ENCODE measurements at places on chromosomes 6 and 20. TPM values are rescaled to one million over a fixed set of nuclear protein-coding genes. Genes with fewer than 3 reads are reported as not detected.

The PRSS35 gene
- total RNA-seq, result 6.8 TPM

The MCUR1 gene
- total RNA-seq, result 7.4 TPM

The PAX1 gene
- not detected for total RNA-seq

The C6orf132 gene
- 1.2 TPM for total RNA-seq

The PI3 gene
- not detected for total RNA-seq

The PNPLA1 gene
- total RNA-seq, result not detected

The CITED2 gene
- 94.8 TPM for total RNA-seq

The HSD17B8 gene
- total RNA-seq, result 11.4 TPM

The SIRPG gene
- not detected for total RNA-seq

The CCN6 gene
- not detected for total RNA-seq

The BHLHE23 gene
- total RNA-seq, result not detected

The RAET1L gene
- not detected for total RNA-seq

The CLVS2 gene
- total RNA-seq, result not detected
